ENCODE measurements at places on chromosomes 6 and 20.

GRCh38 chr20:63574829-63575743 lies 1.0 kb upstream of the HELZ2 start:
- DNase-seq: no peak

- no peak for DNase-seq
These were observed 981.0 kb upstream of the CITED2 start for GRCh38 chr6:140355476-140355875.

- DNase-seq: no peak
These were observed 104.8 kb downstream of the PSMB1 start for GRCh38 chr6:170448317-170448716.

DNA sequence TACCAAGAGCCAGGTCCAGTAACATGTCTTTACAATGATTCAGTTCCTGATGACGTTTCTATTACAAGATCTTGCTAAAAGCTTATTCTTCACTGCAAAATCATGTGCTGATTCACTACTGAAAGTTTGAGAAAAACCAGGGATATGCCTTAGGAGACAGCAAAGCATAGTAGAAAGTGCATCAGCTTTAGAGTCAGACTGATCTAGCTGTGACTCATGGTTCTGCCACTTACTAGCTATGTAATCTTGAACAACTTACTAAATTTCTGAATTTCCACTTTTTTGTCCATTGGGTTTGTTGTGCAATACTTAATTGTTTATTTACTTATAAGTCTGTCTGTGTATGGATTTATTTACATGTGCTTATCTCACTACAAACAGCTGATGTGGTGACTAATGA lies 198.5 kb upstream of the RSPO3 start:
- DNase-seq: peak; percentile 58

DNA sequence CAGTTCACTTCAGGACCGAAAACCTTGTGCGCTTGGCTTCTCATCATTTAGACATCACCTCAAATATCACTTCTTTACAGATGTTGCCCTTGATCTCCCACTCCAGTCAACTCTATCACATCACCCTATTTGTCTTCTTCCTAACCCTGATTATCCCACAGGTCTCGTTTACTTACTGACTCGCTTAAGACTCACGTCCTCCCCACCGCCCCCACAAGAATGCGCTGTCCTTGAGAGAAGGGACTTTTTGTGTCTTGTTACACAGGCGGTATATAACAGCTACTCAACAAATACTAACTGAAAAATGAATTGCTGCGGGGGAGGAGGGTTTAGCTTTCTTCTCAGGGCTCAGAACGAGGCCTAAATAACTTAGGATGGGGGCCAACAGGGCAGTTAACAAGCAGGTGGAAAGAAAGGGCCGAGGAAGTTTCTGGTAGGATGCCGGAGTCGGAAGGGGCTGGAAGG lies 527 bp downstream of the TOMM34 start:
- peak; percentile 70 for DNase-seq

- DNase-seq: no peak
These were observed 663 bp downstream of the COQ3 start for GRCh38 chr6:99393366-99393697.

GRCh38 chr20:59629141-59630045 lies 25.1 kb downstream of the PHACTR3 start:
- DNase-seq: no peak

- DNase-seq: no peak
These were observed 77.0 kb downstream of the PLCB1 start for GRCh38 chr20:8209061-8209460.
